ENCODE measurements at places on chromosomes 1 and 21.

- DNase-seq: no peak
These were observed 1.7 kb downstream of the PTPRU start for GRCh38 chr1:29237852-29238619.

GRCh38 chr1:211092955-211093354, 41.0 kb downstream of the KCNH1 start:
- DNase-seq: no peak

GRCh38 chr1:24418898-24419628, 3.5 kb downstream of the NIPAL3 start:
- no peak for DNase-seq

- no peak for DNase-seq
These were observed 43.9 kb downstream of the ABCG1 start for GRCh38 chr21:42262831-42263231.

- no peak for DNase-seq
These were observed 21.6 kb downstream of the TCEA3 start for GRCh38 chr1:23403038-23403336.

DNA sequence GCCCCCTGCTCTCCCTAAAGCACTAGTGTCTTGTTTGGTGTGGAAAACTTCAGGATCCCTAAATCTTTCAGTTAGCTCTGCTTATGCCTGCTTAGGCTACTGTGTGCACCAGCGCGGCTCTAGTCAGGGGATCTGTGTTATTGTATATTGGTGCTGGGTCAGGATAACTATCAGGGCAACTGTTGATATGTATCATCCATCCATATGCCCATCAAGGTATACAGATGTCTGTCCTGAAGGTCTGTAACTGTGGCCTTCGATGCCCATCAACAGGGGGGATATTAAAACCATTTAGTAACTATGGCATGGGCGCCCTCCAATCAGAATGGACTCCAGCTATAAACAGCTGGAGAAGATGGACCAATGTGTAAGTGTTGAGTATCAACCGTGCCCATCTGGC, 12.4 kb downstream of the NT5C1A start:
- no peak for DNase-seq

- no peak for DNase-seq
These were observed at the start of gene PHGDH for GRCh38 chr1:119711804-119712341. Gene PHGDH, plus strand, starts transcription at chr1:119711934. Its CDS starts 89 bp downstream, at chr1:119712023.

DNA sequence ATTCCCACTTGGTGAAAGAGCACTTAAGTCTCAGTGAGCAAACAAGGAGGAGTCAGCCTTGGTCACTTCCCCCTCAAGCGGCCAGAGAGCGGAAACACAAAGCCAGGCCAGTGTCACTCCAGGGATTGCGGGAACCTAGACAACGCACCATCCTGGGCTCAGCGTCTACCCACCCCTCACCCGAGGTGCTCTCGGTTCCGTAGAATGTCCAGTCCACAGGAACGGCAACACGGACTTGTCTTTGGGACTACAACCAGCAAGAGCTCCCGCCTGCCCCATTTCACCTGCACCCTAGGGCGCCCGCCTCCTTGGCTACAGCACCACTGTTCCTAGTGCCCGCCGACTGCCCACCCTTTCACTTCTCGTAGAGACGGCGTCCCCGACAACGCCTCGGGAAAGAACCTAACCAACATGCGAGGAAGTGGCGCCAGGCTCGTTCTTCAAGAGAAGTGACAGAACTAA, 509 bp downstream of the GDAP2 start:
- no peak for DNase-seq

DNA sequence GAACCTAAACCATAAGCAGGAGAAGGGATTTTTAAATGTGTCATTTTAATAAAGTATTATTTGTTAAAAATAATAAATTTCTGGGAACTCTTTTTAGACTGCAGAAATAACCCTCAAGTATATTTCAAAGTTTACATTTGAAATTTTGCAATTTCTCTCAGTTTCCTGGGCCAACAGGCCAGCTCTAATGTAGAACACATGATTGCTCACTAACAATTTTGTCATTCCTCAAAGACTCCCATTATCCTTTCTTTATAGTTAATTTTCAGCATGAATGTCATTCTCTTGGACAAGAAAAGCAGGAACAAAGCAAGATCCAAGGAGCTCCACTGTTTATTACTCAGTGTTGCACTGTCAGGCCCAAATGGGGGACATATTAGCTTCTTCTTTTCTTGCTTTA, 119.4 kb upstream of the VANGL1 start:
- DNase-seq: no peak

DNA sequence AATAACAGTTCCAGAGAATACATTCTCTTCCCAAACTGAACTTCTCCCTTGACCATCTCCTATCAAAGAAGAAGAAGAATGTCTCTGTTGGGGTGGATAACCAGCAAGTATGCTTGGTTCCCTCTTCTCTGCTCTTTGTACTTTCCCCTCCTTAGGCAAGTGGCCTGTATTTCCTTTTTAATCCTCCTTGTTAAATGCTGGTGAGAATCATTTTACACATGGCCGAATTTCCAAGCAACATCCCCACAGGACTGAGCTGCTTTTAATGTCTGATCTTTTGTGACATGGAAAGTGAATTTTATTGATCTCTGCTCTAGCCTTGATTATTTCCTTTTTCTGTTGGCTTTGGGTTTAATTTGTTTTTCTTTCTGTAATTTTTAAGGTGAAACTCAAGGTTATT, 336.7 kb downstream of the DUSP10 start:
- no peak for DNase-seq

- DNase-seq: no peak
These were observed 33.1 kb downstream of the PTPRU start for GRCh38 chr1:29269382-29269781.

DNA sequence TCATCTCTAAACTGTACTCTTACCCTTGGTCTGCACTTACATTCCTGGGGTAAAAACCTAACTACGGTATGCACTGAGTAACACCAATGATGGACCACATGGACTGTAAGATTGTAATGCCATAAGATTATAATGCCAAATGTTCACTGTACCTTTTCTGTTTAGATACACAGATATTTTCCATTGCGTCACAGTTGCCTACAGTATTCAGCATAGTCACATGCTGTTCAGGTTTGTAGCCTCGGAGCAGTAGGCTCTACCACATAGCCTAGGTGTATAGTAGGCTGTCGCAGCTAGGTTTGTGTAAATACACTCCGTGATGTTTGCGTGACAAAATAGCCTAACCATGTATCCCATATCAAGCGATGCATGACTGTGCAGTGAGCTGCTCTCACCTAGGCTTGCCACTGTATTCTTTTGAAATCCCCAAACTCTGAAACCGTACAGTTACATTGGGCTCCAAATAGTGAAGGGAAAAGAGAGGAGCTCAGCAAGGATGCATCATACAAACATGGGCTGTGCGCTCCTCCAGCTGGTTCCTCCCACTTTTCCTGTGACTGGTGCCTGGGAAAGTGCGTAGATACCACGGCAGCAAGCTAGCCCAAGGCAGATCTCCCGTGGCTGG, 35.2 kb downstream of the CFAP57 start:
- DNase-seq: no peak

DNA sequence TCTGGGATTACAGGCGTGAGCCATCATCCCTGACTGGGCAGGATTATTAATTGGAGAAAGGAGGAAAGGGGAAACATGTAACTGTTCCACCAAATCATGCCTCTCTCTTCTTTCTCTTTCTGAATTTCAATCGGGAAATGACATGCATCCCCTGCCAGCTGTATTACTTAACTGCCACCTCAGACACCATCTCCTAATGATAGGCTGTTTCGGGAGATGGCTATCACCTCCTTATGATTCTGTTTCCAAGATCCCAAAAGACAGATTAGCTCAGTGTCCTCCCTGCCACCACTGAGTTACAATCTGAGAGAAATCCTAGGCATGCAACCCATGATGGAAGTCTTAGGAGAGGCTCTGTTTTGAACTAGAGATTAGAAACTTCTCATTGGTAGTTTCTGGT, 67.5 kb downstream of the MIS18A start:
- no peak for DNase-seq

DNA sequence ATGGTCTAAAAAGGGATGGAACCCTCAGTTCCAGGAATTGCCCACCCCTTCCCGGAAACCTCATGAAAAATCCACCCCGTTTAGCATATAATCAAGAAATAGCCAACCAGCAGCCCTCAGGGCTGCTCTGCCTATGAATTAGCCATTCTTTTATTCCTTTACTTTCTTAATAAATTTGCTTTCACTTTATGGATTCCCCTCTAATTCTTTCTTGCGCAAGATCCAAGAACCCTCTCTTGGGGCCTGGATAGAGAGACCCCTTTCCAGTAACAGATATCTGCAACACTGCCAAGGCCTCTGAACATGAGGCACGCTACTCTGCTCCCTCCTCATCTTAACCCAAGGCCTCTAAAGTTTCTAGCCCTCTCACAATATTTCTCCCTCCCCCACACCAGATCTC, 58.9 kb upstream of the POU2F1 start:
- DNase-seq: no peak

DNA sequence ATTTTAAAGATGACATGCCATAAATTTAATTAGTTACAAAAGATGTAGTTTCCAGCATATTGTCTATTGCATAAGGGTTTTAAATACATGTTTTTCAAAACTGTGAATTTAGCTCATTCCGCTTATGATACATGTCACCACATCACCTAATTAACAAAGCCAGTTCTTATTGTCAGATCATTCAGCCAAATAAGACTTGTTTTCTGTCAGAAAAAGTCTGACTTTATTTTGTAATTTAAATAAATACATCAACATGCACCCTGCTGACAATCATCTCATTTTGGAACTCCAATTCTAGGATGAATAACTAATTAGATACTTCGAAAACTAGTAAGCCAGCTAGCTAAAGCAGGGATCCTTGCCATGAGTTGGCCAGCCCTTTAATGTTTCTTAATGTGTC, 110.9 kb upstream of the APP start:
- no peak for DNase-seq

GRCh38 chr1:12447307-12447706, 170.7 kb downstream of the DHRS3 start:
- DNase-seq: no peak

DNA sequence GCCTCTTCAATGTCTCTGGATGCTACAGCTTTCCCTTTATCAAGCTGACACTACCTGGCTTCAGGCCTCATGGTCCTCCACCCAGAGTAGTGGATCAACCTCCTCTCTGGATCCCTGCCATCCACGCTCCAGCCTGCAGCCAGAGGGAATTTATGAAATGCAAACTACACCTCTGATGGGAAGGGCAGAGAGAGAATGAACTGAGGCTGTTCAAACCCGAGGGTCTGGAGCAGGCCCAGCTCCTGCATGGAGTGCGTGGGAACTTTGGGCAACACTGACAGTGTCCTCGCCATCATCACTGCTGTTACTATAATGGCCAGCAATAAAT, 157.8 kb downstream of the TRABD2B start:
- DNase-seq: no peak

DNA sequence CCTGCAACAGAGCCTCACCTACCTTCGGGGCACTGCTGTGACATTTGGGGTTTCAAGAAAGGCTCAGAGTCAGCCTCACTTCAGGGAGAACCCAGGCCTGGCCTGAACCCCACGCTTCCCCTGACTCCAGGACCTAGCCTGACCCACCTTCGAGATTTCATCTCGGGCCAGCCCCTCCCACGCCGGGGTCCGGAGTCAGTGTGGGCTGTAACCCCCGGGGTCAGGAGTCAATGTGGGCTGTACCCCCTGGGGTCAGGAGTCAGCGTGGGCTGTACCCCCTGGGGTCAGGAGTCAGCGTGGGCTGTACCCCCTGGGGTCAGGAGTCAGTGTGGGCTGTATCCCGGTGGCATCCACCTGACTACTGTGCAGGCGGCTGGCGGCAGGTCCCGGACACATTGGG, 183.0 kb upstream of the RAB4A start:
- no peak for DNase-seq

DNA sequence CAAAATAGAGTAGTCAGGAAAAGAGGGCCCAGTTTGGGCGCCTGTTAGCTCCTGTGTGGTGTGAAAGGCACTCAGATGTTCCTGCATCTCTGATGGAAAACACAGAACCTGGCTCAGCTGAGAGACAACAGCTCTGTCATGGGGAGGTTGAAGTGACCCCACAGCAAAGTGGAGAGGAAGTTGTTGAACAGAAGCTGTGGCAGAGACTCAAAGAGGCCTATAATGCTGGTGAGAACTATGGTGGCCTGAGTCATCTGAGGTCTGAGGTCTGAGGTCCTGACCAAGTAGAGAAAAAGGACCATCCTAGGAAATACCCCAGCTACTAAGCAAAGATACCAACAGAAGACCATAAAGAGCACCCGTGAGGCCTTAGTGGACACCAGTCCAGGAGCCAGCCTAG, 45.6 kb upstream of the JAK1 start:
- no peak for DNase-seq

DNA sequence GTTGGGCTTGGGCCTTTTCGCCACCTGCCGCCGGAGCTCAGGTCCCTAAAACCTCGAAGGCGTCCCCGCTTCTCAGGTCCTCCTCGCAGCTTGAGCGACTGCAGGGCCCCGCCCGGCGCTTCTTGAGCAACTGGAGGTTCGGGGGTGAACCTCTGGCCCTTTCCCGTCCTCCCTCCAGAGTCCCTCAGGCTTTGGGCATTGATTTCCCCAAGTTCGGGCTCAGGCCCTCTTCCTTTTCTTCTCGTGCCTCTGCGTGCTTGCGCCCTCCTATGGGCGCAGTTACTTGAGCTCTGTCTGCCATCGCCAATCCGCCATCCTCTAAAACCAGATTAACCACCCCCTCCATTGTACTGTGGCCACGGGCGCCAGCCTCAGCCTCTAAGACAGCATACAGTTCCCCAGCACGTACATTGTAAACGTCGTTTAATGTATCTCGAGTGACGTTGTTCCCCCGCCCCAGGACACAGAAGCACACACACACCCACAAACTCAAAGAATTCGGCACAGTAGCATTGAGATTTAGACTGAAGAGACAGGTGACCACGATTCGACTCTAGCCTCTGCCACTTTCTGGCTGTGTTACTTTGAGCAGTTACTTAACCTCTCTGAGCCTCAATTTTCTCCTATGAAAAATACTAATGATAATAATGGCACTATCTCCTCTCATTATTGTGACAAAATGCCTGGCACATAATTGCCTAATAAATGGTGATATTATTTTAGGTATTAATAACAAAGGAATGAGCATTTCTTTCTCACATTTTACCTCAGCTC, 22.6 kb downstream of the BTG2 start:
- DNase-seq: peak; percentile 69

DNA sequence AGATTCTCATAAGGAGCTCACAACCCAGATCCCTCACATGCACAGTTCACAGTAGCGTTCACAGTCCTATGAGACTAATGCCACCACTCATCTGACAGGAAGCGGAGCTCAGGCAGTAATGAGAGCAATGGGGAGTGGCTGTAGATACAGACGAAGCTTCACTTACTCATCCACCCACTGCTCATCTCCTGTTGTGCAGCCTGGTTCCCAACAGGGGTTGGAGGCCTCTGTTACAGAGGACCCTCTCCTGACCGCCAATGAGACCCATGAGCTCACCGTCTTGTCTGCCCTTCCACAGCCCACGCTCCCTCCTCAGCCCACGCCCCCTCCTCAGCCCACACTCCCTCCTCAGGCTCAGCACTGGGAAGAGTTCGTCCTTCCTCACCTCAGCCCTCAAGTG, 39.6 kb downstream of the RSPH1 start:
- no peak for DNase-seq

- no peak for DNase-seq
These were observed 8.2 kb downstream of the SLC19A1 start for GRCh38 chr21:45533846-45534635.

- DNase-seq: no peak
These were observed 162.4 kb downstream of the PLPPR5 start for GRCh38 chr1:98842241-98842640.
